ENCODE measurements at places on chromosomes 3 and 15.

GRCh38 chr15:43867096-43867495, 40.3 kb downstream of the WDR76 start:
- DNase-seq, result no peak

GRCh38 chr3:120438665-120439370, 12.0 kb downstream of the FSTL1 start:
- DNase-seq, result peak; percentile 97

DNA sequence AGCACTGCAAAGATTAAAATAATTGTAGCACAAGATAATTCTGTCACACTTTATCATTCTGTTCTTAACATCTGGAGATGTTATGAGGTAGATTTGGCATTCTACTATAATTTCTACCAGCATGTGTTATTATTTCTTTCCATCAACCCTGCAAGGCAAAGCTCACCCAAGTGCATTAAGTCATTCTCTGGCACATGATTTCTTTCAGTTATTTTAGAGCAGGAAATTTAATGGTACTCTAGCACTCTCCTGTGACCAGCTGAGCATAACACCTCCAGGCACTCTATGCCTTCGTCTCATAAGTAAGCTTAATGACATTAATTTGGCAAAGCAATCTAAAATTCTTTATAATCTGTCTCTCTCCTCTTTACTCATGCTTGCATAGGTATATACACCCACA, 300.2 kb upstream of the GPR149 start:
- DNase-seq, result no peak

DNA sequence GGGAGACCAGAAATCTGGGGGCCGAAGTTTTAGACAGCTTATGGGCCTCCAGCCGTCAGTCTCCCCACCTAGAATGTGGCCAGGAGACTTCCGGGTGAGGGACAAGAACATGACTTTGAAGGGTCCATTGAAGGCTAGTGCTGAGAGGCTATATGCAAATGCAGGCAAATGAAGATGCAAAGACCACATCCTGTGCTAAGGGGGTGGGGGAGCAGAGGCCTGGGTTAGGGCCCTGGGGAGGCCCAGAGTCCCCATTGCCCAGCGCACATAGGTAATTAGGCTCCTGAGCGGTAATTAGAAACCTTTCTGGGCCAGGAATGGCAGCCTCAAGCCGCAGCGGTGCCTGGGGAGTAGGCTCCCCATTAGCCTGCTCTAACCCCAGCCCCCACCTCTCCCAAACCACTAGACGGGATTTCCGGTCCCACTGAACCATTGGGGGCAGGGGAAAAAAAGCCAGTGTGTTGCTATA, 6.8 kb downstream of the CSK start:
- no peak for DNase-seq

GRCh38 chr15:56929933-56930332, 11.5 kb downstream of the TCF12 start:
- DNase-seq, result no peak

DNA sequence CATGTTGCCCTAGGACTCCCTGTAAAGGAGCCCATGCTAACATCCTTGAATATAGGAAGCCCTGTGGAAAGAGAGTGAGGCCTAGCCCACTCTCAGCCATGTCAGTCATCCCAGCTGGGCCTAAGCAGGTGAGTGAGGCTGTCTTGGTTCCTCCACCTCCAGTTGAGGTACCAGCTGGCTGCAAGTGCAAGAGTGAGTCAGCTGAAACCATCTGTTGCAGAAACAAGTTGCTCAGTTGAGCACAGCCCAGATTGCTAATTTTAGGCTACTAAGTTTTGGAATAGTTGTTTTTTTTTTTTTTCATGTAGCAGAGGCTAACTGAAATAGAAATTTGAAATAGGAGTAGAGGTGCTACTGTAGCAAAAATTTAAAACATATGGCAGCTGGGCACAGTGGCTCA, 43.7 kb upstream of the ADPGK start:
- DNase-seq, result no peak
